PC-9 (cell line): ENCODE measurements at places on chromosomes 7 and 10. TPM values are rescaled to one million over a fixed set of nuclear protein-coding genes. Genes with fewer than 3 reads are reported as not detected.

- DNase-seq, result no peak
Observed at GRCh38 chr10:63751836-63752235, 230.6 kb downstream of the REEP3 start.

GRCh38 chr10:15393139-15393825 is 22.2 kb upstream of the FAM171A1 start:
- no peak for DNase-seq

Gene FBXW4
- 34.9 and 38.2 TPM in 2 replicates for total RNA-seq

DNA sequence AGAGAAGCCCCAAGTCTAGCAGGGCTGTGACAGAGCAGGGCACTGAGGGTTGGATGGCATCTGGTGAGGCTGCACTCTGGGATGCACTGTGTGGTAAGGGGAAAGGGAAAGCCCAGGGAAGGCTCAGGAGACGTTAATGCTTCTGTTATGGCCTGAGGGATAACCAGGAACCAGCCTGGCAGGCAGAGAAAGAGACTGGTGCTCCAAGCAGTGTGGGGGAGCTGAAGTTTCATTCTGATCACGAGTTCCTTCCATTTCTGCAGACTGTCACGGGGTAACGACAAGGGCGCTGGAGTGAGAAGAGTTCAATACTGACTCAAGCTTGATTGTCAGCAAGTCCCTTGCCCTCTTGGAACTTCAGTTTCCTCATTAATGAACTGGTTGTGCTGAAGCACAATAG is 730.9 kb downstream of the GRID1 start:
- no peak for DNase-seq

DNA sequence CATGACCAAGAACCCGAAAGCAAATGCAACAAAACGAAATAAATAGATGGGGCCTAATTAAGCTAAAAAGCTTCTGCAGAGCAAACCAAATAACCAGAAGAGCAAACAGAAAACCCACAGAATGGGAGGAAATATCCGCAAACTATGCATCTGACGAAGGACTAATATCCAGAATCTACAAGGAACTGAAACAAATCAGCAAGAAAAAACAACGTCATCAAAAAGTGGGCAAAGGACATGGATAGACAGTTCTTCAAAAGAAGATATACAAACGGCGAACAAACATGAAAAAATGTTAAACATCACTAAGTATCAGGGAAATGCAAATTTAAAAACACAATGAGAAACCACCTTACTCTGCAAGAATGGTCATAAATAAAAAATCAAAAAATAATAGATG is 35.3 kb upstream of the CACUL1 start:
- no peak for DNase-seq

- DNase-seq, result no peak
Observed at GRCh38 chr10:94902570-94902969, 35.9 kb upstream of the CYP2C9 start.

GRCh38 chr7:134182078-134182477 is 54.9 kb downstream of the LRGUK start:
- no peak for DNase-seq

Gene SLC16A9
- total RNA-seq, result not detected in 2 replicates

GRCh38 chr10:28304032-28304571 is 1.2 kb upstream of the MPP7 start:
- DNase-seq, result no peak

DNA sequence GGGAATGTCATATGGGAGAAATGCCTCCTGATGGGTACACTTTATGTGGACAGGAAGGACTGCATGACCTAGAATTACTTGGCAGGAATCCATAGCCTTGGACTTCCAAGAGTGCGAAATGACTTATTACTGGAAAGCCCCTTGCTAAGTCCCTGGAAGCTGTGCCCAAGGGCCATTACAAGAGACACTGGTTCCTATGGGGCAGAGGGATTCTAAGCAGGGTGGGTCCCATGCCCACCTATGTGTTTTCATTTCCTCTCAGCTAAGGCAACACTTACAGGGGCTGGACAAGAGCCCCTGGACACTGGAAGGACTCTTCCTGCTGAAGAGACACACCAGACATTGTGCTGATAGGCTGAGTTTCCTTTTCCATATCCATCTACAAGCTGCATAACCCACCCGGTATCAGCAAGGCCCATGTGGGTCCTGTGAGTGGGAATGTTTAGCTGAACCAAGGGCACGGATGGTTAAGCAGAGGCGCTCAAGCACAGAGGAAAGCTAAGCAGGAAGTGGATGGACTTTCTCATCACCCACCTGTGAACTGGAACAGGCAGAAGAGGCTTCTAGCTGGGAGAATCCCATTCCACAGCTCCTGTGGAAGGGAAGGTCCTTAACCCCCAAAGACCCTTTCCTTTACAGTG is 56.2 kb downstream of the XPNPEP1 start:
- DNase-seq, result no peak

GRCh38 chr10:49314806-49315205 is 15.8 kb downstream of the C10orf71 start:
- no peak for DNase-seq

DNA sequence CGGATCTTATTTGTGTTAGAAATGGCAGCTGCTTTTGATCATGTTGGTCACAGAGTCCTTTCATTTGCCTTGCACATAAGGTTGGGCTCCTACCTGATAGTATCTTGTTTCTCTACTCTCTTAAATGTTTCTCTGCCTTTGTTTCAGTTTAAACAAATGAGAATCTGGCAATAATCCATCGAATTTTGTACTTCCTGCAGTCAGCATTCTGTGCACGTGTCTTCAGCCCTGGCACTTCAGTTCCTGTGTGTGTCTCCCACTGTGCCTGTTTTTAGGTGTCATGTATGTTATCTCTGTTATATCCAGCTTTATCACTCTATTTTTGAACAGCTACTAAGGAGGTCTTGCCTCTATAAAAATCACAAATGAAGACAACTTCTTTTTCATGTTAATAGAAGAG is 28.4 kb upstream of the PTER start:
- no peak for DNase-seq

GRCh38 chr10:49642311-49642710 is 28.5 kb downstream of the CHAT start:
- no peak for DNase-seq

GRCh38 chr7:105429746-105430612 is 41.3 kb upstream of the SRPK2 start:
- peak; percentile 45 for DNase-seq

- no peak for DNase-seq
Observed at GRCh38 chr10:4685904-4686643, 139.9 kb upstream of the AKR1E2 start.

- no peak for DNase-seq
Observed at GRCh38 chr7:157981778-157982177, 605.8 kb downstream of the PTPRN2 start.

Gene ITGA8
- total RNA-seq, result not detected in 2 replicates

Gene HOXA4
- not detected in 2 replicates for total RNA-seq

Gene CYP26C1
- 0.46 and 0.60 TPM in 2 replicates for total RNA-seq

Gene ZNF33A
- 19.5 and 27.5 TPM in 2 replicates for total RNA-seq

DNA sequence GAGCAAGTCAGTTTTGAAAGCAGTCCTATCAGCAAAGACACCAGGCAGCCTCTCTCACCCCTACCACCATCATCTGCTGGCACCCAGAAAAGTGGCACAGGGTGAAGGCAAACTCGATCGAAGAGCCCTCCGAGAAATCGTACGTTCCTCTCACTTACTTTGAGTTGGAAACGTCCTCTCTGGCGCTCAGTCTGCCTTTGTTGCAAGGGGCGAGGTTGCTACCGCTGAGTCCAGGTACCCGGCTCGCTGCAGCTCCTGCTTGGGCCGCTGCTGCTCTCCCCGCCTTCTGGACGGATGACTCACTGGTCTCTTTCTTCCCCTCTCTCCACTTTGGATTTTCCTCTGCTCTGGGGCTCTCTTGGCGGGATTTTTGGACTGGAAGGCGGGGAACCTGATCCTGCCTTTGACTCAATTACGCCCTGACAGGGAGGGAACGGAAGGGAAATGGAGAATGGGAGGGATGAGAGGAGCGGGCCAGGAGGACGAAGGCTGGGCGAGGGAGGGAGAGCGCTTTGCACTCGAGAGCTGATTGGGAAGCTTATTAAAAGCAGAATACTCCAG is at the start of gene PTN:
Gene PTN (minus strand): TSS at position 453 of the 561 bp plus-strand sequence. CDS start 88,760 bp downstream, outside the sequence.
- no peak for DNase-seq

GRCh38 chr10:76881477-76882220 is 756.0 kb downstream of the KCNMA1 start:
- no peak for DNase-seq

Gene GIMAP8
- total RNA-seq, result not detected in 2 replicates

Gene PHYH
- 15.3 and 16.5 TPM in 2 replicates for total RNA-seq

Gene PLEKHA1
- total RNA-seq, result 33.8 and 39.9 TPM in 2 replicates

- no peak for DNase-seq
Observed at GRCh38 chr7:146701166-146701565, 584.6 kb downstream of the CNTNAP2 start.

DNA sequence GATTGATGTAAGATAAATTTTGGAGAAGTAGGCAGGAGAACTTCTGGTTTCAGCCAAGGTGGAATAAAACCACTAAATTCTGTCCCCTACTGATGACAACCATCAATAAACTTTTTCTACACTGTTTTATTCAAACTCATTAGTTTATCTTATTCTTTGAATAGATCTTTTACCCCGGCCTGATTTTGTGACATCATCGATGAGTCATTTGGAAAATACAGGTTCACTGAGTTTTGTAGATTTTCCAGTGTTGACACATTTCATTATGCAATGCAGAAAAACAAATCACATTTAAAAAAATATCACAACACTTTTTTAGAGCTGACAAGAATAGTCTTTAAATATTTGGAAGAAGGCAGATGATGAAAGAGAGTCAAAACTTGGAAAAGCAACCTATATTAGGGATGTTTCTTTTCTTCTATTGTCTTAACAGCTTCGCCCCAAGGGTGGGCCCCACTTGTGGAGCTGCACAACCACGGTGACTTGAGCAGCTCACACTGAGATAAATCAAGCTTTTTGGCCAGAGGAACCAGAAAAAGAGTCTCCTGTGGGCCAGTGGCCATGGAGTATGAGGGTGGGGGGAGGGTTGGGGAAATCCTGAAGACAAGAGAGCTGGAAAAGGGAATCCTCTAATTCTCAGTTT is 112.8 kb downstream of the PTEN start:
- DNase-seq, result no peak
